NCI-H2107 (cell line): ENCODE measurements at places on chromosomes 6 and 20.

- no peak for DNase-seq
Observed at GRCh38 chr6:157151029-157151428, 172.3 kb downstream of the TMEM242 start.

DNA sequence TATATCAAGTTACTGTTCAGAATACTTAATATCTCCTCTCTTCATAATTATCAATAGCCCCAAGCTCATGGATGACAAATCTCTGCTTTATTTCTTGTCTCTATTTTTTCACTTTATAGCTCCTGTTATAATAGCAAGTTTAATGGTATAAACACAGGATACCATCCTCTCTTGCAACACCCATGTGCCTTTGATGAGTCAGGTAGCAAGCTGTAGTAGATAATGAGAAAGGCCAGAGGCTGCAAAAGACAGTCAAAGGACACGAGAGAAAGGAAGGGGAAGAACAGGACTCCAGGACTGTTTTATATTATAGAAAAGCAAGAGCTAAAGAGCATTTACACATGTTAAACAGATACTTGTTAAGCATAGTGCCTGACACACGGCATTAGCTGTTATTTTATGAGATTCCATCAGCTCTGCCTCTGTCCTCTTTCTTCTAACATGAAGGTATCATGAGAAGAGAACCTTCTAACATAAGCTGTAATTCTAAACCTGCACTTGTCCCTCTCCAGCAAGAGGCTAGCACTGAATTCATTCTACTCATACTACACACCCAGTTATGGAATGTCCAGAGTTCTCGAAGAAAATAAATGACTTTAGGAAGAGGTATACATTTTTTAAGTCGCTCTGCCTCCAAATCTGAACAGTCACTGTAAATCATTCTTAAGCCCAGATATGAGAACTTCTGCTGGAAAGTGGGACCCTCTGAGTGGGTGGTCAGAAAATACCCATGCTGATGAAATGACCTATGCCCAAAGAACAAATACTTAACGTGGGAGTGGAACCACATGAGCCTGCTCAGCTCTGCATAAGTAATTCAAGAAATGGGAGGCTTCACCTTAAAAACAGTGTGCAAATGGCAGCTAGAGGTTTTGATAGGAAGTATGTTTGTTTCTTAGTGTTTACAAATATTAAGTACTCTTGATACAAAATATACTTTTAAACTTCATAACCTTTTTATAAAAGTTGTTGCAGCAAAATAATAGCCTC lies 45.0 kb downstream of the NT5E start:
- DNase-seq = no peak

DNA sequence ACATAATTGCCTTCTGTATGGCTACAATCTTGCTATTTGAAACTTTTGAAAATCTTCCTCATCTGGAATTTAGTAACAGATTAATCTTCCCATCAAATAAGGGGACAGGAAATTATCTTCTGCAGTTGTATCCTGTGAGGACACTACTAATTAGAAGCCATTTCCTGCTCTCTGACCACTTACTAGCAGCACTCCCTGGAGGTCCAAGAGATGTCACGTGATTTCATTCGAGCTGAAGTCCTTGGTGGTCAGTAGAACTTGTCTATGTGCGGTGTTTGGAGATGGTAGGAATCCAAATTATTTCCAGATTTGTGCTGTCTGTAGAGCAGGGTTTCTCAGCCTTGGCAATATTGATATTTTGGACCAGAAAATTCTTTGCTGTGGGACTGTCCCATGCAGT lies 202.5 kb downstream of the TFAP2B start:
- DNase-seq = no peak

DNA sequence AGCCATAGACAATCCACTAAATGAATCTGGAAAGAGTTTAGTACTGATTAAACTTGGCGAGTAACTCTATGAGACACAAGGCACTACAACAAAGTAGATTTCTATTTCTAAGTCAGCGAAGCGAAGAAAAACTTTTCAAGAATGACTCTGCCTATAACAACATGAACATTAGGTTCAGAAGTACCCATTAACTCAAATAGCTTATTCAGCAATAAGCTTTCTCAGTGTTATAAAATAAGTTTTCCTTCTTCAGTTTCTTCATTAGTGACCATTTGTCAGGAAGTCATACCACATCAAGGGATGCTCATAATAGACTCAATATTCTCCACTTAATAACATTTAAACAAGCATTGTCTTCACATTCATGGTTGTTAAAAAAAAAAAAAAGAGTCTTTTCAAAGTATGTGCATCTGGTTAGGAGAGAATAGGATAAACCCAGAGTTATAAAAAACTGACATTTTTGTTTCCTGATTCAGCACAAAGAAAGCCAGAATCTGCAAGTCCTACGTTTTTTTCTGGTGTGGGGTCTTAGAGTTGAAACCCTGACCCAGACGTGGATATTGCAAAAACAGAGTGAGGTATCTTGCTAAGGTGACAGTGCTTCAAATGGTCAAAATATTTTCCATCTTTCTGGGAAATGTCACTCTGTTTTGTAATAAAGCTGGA lies 148.2 kb upstream of the PREP start:
- no peak for DNase-seq

DNA sequence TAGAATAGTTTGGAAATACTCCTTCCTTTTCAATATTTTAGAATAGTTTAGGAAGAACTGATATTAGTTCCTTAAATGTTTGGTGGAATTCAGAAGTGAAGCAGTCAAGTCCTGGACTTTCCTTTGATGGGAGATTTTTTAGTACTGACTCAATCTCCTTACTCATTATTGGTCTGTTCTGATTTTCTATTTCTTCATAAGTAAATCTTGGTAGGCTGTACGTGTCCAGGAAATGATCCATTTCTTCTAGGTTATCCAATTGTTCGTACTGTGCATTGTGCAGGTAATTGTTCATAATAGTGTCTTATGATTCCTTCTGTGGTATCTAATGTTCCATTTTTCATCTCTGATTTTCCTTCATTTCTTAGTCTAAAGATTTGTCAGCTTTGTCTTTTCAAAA lies 138.9 kb downstream of the SYCP2 start:
- DNase-seq = no peak

- no peak for DNase-seq
Observed at GRCh38 chr20:43331906-43332305, 125.8 kb upstream of the SRSF6 start.

GRCh38 chr20:33976959-33977358 lies 16.8 kb upstream of the RALY start:
- no peak for DNase-seq

- no peak for DNase-seq
Observed at GRCh38 chr6:56250266-56250665, 2.9 kb upstream of the COL21A1 start.
